ENCODE measurements at places on chromosomes 12 and 14.

DNA sequence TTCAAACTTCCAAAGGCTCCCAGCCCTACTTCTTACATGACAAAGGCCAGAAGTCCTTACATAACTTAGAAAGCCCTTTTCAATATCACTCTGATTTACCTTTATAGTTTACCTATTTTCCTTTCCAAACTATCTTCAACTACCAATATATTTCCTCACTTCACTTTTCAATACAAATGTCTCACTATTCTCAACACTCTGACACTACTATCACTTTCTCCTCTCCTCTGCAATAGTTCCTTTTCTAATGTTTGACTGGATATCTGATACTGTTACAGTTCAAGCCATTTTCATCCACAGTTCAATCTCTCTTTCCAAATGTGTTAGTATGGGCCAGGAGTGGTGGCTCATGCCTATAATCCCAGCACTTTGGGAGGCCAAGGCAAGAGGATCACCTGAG, 3.3 kb downstream of the SARNP start:
- DNase-seq, result no peak

- DNase-seq, result no peak
Measured at GRCh38 chr12:53122961-53123468, 19.7 kb downstream of the SOAT2 start.

- no peak for DNase-seq
Measured at GRCh38 chr12:12592930-12593329, 18.7 kb upstream of the CREBL2 start.

GRCh38 chr12:131915000-131915689, 13.9 kb upstream of the PUS1 start:
- no peak for DNase-seq

DNA sequence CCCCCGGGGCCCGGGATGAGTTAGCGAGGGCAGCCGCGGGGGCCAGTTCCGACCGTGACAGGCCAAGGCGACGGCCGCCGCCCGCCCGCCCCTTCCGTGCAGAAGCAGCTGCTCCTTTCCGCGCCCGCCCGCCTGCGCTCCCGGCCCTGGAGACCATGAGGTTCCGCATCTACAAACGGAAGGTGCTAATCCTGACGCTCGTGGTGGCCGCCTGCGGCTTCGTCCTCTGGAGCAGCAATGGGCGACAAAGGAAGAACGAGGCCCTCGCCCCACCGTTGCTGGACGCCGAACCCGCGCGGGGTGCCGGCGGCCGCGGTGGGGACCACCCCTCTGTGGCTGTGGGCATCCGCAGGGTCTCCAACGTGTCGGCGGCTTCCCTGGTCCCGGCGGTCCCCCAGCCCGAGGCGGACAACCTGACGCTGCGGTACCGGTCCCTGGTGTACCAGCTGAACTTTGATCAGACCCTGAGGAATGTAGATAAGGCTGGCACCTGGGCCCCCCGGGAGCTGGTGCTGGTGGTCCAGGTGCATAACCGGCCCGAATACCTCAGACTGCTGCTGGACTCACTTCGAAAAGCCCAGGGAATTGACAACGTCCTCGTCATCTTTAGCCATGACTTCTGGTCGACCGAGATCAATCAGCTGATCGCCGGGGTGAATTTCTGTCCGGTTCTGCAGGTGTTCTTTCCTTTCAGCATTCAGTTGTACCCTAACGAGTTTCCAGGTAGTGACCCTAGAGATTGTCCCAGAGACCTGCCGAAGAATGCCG, 699 bp downstream of the MGAT2 start:
- DNase-seq, result peak; percentile 36

GRCh38 chr14:84128050-84128449, 1401.9 kb upstream of the FLRT2 start:
- DNase-seq, result no peak

DNA sequence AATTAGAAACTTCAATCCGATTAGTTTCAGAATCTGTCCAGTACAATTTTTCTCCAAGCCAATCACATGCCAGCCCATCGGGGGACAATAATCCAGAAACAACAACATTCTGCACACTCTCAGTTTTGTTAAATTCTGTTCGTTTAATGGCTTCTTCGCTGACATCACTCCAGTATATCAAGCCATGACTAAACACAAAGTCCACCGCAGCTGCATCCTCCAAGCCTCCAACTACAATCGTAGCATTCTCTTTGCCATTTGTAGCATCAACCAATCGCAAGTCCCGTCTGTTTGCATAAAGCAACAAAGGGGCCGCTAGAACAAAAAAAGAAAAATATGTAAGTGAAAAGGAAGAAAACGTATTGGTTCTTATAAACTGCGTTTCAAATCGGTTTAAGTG, 22.5 kb downstream of the LRP6 start:
- no peak for DNase-seq

- no peak for DNase-seq
Measured at GRCh38 chr12:5031958-5032357, 11.7 kb upstream of the KCNA5 start.

- peak; percentile 23 for DNase-seq
Measured at GRCh38 chr12:49827401-49828099, 663 bp downstream of the NCKAP5L start.

DNA sequence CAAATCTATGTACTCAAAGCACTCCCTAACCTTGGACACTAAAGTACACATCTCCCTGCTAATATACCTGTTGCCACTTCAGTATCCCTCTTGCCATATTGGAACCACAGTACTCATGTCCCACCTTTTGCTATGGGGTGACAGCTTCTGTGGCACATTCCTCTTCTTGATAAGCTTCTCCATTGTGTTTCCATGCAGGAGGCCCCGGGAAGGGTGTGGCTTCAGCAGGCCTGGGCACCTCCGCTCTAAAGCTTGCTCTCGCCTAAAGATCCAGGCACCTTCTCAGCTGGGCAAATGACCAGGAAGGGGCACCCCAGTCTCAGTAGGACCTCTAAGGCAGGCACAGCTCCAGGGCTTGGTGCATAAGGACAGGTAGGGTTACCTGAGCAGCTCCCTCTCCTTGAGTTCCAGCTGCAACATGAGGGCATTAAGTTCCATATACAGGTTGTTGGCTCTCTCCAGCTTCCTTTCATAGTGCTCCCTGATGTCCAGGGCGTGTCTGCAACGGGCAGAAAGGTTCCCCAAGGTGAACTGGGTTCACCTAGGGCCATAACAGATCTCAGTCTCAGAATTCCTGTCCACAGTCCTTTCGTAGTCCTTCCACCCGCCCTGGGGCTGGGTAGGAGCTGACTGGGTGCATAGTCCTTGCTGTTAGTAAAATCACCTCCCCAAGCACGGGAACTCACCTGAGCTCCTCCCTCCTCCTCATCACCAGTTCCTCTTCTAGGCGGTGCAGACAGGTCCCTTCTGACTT, 15.9 kb downstream of the MAP3K12 start:
- no peak for DNase-seq

DNA sequence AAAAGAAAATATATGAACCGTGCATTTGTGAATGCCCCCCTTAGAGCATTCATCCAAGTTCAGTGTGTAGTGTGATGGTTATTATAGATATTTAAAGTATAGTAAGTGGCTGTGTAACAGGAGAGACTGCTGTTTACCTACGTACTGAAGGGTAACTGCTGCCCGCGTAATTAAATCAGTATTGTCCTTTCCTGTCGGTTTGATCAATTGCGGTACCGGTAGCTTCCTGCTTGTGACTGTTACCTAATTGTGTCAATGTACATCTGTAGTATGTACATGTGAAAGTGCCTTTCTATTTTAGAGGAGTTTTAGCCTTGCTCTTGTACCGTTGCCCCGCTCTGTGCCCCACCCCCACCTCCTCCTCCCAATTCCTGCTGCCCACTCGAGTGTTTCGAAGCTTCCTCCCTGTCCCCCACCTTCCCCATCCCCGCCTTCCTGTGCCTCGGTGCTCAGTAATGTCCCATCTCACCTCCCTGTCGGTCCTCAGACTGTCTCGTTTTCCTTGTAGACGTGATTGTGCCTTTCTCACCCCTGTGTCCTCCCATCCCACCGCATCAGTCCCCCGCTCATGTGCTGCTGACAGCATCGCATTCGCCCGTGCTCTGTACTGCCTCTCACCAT, 75.0 kb downstream of the KICS2 start:
- DNase-seq, result no peak

DNA sequence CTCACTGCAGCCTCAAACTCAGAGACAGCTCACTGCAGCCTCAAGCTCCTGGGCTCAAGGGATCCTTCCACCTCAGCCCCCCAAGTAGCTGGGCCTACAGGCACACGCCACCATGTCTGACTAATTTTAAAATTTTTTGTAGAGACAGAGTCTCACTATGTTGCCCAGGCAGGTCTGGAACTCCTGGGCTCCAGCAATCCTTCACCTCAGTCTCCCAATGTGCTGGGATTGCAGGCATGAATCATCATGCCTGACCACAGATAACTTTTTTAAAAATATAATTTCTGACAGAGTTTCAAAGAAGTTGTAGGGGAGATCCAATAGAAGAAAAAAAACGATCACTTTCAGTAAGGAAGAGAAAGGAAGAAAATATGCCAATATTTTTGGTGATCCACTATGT, 189.7 kb upstream of the CDKN3 start:
- no peak for DNase-seq

GRCh38 chr12:105698075-105698474, 367.6 kb downstream of the C12orf75 start:
- DNase-seq, result no peak

GRCh38 chr14:61737915-61738314, 24.3 kb upstream of the SNAPC1 start:
- no peak for DNase-seq

DNA sequence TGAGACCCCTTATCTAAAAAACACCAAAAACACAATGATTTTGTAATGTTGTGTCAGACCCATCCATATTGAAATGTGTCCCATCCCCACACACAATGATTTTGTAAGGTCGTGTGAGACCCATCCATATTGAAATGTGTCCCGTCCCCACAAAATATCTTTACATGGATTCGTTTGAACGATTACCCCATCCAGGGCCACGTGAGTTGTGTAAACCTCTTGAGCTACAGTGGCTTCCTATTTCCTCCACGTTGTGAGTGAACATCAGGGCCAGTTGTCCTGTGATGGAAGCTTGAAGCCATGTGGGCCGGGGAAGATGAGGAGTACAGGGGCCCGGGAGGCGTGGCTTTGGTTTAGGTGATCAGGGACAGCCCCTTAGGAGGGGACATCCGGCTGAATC, 27.0 kb upstream of the ULK1 start:
- no peak for DNase-seq

- no peak for DNase-seq
Measured at GRCh38 chr12:28121899-28122655, 68.2 kb upstream of the CCDC91 start.

GRCh38 chr12:8566525-8566924, 25.8 kb upstream of the CLEC4E start:
- no peak for DNase-seq

DNA sequence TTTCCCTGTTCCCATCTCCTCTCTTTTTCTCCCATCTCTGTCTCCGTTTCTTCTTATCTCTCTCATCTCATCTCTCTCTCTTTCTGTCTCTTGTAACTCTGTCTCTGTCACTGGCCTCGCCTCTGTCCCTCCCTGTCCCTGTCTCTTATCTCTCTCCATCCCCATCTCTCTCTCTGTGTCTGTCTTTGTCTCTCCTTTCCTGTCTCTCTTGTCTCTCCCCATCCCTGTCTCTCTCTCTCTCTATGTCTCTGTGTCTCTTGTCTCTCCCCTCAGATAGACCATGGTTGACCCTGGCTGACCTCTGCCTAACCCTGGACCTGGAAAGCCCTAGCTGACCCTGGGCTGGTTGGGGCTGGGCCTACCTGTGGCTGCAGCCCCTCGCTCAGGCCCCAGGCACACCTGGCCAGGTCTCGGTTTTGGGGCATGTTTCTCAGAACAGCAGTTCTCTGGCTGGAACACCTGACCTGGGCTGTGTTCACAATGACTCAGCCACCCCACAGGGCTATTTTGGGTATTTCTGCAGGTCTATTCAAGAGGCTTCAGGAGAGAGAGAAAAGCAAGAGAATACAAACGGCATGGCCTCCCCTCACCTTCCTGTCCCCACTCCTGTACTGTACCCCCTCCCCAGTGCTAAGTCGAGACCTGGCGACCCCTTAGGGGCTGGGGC, 174.4 kb downstream of the TMEM121 start:
- no peak for DNase-seq

DNA sequence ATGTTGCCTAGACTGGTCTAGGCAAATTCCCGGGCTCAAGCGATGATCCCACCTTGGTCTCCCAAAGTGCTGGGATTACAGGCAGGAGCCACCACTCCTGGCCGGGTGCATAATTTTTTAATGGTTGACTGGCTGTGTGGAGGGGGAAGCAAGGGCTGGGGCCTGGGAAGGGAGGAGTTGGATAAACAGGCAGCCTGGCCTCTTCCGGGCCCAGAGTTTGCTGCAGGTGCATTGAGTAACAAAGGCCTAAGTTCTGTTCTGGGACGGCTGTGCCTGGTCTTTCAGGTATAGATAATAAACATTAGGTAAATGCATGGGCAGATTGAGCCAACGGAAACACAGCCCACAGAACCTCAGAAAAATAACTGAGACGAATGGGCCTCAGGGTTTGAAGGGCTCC, 191.3 kb upstream of the TBX3 start:
- no peak for DNase-seq

- peak; percentile 19 for DNase-seq
Measured at GRCh38 chr14:24701062-24701461, 67.1 kb upstream of the GZMB start.

- DNase-seq, result no peak
Measured at GRCh38 chr14:76715511-76716081, 45.7 kb upstream of the VASH1 start.

- DNase-seq, result no peak
Measured at GRCh38 chr14:102279282-102279681, 25.7 kb downstream of the MOK start.

DNA sequence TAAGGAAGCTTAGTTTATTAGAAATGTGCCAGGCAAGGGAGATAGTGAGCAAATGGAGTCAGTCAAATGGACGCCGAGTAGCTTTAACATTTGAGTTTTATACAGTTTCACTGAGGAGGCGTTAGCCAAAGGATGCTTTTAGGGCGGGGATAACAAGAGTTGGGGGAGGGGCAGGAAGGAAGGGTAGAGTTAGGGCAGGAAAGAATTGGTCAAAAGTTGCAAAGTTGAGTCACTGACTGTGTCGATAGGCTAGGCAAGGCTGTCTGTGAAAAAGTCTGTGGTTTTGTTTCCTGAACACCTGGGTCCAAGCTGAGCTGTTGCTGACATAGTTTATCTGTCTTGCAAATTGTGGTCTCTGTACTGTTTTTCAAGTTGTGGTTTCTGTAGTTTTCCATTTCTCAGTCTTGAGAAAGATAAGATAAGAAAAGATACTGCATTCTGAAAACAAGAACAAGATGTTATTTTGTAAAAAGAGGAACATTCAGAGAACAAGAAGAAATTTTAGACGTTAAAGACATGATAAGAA, 62.6 kb upstream of the RESF1 start:
- DNase-seq, result peak; percentile 10

DNA sequence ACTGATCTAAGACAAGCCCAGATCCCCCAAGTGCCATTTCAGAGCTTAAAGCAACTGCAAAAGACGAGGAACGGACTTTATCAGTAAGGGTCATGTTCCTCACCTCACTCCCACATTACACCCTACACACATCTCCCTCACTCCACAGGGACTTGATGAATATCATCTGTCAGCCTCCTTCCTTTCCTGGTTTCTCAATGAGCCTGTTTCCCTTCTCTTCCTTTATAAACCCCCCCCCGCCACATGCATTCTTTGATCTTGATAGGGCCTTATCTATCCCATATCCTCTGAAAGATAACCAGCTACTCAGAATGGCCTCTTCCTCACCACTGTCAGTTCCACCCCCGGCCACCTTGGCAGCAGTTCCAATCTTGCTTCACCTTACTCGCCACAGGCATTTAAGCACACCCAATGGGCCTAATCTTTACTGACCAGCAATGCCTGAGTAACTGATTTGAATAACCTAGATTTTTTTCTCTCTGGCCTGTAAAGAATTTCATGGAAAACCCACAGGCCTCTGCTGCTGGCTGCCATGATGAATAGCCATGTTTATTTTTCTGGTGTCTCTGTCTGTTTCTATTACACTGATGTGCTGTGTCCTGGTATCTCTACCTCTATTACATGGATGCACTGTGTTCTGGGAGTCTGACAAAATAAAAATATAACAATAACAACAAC, 138.7 kb downstream of the PHLDA1 start:
- DNase-seq, result no peak
